CD4-positive, alpha-beta T cell treated with Interleukin-10 for 1 hour (primary cell): ENCODE measurements at places on chromosomes 2 and 18.
A peak's percentile ranks its signal among the peaks of the same experiment; 100 is the strongest.

DNA sequence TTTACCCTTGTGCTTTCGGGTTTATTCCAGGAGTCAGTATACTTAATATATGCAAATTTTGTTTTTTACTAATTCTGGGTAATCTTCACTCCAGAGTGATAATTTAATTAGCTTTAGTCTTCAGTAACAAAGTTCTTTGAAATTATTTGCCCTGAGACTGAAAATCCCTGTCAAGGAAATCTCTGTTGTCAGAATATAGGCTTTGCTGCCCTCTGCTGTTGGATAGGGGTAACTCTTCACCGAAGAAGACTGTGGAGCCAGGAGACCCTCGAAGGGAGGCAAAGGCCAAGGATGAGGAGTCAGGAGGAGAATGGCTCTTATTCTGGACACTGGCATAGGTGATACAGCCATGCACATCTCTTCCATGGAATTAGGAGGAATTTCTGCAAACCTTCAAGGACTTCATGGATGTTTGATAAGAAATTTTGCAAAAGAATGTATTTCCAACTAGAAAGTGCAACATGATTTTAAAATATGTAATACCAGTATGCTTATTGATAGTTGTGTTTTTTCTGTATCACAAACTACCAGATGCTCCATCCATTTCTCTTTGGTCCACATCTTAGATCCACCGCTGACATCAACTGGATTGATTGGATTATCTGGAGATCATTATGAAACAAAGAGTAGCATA lies 182.3 kb downstream of the RDH14 start:
- DNase-seq, result peak; percentile 26

DNA sequence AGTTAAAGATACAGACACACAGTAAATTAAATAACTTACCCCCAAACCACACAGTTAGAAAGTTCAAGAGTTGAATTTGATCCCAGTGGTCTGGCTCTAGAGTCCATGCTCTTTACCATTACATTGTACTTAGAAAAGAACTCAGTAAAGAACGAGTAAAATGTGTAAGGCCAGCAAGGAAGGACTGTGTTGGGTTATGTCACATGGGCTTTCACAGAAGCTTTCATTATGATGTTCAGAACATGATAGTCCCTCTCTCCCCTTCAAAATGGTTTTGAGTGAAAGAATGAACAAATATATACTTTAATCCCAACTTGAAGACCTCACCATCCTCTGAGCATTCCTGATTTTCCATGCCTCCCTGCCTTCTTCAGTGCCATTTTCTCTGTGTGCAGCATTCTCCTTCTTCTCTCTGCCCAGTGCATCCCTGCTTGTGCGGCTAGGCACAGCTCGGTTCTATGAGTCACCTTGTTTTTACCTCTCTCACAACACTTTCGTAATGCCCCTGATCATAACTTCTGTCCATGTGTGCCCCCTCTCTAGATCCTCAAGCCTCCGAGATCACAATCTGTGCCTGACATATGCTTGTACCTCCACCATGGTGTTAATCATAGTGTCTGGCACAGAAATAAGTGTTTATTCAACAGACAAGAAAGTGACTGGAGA lies 22.0 kb downstream of the RASGRP3 start:
- no peak for DNase-seq

DNA sequence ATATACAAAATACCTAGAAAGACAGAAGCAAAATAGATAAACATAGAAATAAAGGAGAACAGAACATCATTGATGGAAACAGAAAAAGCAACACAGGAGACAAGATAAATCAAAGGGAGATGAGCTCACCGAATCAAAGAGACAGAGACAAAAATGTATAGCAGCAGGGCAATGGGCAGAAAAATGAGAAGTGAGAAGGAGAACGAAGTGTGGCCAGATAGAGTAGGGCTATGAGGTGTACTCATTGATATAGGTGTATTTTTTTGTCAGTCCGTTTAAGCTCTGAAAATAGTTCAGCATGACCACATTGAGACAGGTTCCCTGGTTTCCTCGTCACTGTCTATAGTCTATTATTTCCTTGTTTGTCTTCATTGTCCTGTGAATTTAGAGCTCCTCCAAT lies 55.1 kb downstream of the SP100 start:
- no peak for DNase-seq

GRCh38 chr18:80225685-80226084 lies 21.6 kb downstream of the PARD6G start:
- DNase-seq, result no peak

DNA sequence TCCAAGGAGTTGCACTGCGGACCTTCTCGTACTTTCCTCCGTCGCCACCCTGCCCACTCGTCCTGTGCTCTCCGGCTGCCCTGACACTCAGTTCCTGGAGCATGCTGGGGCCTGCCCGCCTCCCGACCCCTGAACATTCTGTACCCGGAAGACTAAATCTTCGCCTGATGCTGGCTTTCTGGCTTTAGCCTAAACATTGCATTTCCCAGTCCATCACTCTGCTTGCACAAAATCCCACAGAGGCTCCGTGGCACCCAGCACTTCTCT lies 550 bp upstream of the SFXN5 start:
- peak; percentile 3 for DNase-seq

DNA sequence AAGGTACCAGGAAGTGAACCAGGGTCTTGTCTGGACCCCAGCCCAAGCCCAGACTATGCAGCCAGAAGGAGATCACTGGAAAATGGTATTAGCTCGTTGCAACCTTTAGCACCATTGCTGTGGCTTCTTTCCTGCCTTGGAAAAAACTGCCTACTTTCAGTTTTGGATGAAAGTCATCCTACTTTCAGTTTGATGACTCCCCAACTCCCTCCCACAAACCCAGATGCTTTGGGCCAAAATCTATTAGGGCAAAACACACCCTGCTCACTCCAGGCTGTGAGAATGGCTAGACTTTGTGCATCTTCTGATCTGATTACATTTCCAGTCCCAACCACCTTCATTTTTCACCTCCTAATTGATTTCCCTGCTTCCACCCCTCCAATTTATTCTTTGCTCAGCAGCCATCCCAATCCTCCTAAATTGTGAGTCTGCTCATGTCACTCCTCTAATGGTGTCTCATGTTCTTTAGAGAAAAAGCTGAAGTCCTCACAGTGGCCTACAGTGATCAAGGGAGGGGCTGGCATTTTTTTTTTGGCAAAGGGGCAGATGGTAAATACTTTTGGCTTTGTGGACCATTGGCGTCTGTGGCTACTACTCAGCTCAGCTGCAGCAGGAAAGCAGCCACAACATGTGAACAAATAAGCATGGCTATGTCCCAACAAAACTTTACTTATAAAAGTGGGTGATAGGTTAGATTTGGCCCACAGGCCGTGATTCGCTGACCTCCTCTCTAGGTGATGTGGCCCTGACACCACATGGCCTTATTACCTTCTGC lies 368.7 kb downstream of the SLC4A3 start:
- no peak for DNase-seq

DNA sequence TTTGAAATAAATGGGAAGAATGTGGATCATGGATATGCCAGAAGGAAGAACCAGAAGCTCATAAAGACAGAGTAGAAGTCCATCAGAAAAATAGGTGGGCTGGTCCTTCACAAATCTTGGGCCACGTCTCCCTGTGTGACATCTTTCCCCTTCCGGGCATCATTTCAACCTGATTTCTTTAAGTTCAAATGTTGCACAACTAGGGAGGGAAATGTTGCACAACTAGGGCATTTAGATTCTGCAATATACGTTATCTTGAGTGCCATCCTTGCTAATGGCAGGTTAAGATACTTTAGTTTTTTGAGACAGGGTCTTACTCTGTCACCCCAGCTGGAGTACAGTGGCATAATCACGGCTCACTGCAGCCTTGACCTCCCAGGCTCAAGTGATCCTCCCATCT lies 129.6 kb downstream of the CERS6 start:
- no peak for DNase-seq
